RWPE1 (cell line): ENCODE measurements at places on chromosomes 6 and 20.

DNA sequence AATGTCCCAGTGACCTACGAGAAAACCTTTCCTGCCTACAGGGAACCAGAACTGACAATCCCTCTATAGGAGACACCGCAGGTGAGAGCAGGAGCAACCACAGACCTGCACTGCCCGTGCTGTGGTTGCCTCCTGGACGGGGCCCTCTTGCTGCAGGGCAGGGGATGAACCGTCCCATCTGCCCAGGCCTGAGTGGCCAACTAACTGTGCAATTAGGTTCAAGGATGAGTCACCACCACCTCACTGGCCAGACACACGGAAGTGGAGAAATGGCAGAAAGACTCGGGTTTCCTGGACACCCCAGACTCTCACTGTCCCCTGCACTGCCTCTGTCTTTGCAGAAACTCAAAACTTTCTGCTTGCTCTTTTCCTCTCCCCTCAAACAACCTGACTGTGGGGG lies 13.8 kb upstream of the HLA-G start:
- peak; percentile 25 for DNase-seq

- DNase-seq: no peak
Observed at GRCh38 chr6:29489286-29489685, 1.5 kb upstream of the MAS1L start.

DNA sequence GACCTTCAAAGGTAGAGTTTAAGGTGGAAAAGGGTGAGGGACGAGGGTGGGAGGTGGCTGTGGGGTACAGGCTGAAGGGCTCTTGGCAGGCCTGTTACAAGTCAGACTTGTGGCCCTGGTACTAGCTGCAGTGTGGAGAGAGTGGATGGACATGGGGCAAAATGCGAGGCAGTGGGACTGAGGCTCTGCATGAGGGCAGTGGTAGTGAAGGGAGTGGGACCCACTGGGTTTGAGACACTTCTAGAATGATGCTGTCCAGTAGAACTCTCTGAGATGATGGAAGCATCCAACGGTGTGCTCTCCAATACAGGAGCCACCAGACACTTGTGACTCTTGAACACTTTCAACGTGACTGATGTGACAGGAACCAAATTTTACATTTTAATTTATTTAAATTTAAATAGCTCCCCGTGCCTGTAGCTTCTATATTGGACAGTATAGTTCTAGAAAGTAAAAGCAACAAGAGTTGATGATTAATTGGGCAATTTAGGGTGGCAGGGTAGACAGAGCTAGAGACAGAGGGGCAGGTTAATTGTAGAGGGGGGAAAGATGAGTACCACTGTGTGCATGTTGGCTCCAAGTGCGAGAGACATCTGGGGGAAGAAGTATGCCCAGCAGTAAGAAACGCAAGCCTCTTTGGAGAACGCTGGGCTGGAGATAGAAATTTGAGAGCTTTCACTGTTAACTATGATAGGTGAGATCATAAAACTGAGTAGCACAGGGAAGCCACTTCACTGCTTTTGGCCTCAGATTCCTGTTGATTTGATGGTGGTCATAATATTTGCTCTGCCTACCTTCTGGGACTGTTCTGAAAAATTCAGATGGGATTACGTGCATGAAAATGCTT lies 77.5 kb downstream of the TXNDC5 start:
- DNase-seq: no peak

DNA sequence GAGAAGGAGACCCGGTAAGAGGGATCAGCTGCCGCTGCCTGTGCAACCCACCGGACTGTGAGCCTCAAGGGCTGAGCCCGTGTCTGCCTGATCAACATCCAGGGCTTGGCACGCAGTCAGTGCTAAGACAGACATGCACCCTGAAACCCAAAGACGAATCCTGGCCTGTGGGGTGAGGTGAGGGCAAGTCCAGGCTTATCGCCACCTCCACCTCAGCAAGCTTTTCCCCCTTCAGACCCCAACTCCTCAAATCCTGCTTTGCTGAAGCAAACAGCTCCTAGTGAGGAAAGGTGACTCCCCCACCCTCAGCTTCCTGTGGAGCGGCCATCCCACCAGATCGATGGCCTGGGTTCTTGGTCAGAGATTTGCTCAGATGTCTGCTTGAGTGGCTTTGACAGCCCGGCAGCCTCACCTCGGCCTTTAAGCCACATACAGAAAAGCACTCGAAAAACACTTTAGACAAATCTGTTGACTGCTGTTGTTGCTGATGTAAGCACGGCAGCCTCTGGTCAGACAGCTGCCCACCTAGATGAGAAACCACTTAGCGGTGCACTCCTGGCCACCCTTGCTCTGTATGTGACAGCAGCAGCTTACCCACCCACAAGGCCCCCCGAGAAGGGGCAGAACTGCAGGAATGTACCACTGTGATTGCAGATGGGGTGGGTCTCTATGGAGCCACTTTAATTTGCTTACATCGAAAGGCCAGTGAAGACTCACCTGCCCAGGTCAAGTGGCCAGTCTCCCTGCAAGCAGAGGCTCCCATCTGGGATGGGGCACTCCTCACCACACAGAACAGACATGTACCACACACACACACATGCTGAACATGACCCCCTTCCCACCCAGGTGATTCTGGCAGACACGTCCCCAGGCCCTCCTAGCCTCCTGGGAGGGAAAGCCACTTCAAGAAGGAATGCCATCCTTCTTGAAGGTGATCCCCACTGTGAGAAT lies 14.8 kb downstream of the MTCH1 start:
- no peak for DNase-seq

DNA sequence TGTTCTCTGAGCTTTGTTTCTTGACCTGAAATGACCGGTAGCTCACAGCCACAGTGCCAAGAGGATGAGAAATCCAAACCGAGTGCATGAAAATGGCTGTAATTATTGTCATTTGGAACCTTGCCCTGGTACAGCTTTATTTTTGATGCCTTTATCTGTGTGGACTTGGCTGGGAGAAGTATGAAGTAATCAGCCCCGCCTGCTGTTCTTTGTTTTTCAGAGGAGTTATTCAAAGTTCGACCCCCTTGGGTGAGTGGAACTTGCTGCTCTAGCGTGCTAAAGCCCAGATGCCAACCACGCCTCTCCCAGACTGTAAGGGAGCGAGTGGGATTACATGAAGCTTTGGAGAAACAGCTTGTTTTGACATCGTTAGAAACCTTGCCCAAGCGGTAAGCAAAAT lies 48.3 kb downstream of the ECT2L start:
- DNase-seq: no peak

GRCh38 chr6:38510205-38510604 lies 129.5 kb downstream of the BTBD9 start:
- DNase-seq: no peak

GRCh38 chr6:107102414-107102805 lies 12.9 kb downstream of the BEND3 start:
- no peak for DNase-seq

- no peak for DNase-seq
Observed at GRCh38 chr6:107750176-107750797, 73.8 kb downstream of the SCML4 start.

DNA sequence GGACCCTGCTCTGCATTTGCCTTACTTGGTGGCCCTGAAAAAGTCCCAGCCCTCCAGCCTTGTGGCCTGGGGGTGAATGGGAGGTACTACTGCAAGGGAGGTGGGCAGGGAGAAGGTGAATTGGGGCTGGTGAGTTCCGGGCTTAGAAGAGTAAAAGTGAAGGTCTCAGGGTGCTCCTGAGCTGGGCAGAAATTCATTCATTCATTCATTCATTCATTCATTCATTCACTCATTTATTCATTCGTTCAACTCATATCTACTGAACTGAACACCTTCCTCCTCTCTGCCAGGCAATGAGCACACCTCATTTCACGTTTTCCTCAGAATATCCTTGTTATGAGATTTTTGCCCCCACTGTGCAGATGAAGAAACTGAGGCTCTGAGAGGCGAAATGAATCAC lies 6.7 kb upstream of the DLGAP4 start:
- no peak for DNase-seq

DNA sequence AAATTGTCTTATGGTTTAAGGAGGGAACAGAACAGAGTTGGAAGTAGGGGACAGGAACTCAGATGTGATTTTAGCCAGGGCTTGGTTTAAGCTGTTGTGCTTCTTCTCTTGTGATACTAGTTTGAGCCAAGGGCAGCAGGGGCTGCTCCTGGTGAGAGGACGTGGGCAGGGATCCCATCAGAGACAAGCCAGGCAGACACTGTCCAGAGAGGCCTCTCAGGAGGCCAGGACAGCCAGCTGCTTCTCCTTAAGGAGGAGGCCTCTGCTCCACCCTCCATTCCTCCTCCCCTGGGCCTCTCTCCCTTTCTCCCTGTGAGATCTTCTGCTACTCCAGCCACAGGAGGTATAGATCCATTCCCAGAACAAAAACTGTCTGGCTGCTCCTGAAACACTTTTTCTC lies 108.4 kb upstream of the MLN start:
- DNase-seq: no peak

GRCh38 chr6:111672761-111673450 lies 67.2 kb upstream of the TRAF3IP2 start:
- no peak for DNase-seq

GRCh38 chr6:85124472-85125354 lies 325.2 kb upstream of the NT5E start:
- DNase-seq: no peak

- no peak for DNase-seq
Observed at GRCh38 chr6:151300267-151300991, 60.7 kb downstream of the AKAP12 start.

DNA sequence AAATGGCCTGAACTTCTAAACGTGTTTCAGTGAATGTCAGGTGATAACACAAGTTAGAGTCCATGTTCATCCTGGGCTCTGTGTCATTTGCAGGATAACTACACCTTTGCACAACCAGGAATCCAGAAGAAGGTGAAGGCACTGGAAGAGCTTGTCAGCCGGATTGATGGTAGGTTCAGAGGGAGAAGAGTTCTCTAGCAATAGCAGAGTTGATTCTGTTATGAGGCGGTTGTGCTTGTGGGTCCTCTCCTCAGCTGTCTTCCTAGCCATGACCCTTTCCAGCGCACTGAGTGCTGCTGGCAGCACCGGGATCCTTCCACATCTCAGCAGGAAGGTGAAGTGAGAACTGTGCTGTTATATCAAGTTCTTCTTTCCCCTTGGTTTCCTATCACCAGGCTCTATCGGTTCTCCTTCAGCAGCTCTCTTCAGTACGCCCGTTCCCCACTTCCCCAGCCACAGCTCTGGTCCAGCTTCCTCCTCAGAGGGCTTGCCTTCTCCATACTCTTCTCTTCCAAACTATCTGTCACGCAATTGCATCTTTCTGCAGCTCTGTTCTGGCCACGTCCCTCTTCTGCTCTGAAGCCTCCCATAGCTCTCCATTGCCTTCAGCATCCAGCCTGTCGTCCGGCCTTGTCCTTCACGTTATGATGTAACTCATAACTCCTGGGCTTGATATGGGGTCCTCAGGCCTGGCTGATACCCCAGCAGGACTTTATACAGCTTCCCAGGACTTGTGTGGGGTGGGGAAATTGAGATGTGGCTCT lies 39.9 kb upstream of the RNF8 start:
- DNase-seq: no peak

GRCh38 chr20:19538556-19538955 lies 219.5 kb upstream of the RIN2 start:
- no peak for DNase-seq

GRCh38 chr20:39019805-39020325 lies 57.7 kb downstream of the DHX35 start:
- DNase-seq: no peak

- DNase-seq: no peak
Observed at GRCh38 chr20:40931410-40932044, 97.1 kb upstream of the TOP1 start.

GRCh38 chr20:12264711-12265110 lies 347.0 kb downstream of the BTBD3 start:
- DNase-seq: no peak

GRCh38 chr6:75402296-75402695 lies 91.3 kb downstream of the FILIP1 start:
- DNase-seq: no peak

GRCh38 chr6:33957892-33958525 lies 154.2 kb upstream of the MLN start:
- DNase-seq: no peak

DNA sequence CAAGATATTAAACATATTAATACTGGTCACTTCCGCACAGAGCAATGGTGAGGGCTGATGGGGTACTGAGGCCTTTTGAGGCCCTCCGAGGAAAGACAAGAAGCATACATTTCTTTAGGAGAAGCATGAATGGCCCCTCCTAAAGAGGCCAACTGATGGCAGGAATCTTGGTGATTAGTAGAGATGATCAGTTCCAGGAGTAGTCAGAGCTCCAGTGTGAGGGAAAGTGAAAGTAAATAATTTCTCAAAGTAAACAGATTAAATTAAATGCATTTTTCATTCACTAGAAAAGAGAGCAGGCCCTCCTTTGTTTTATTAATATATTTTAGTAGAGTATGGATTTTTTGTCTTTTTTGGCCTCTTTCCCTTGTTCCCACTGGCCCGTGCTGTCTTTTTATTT lies 38.2 kb downstream of the NOX3 start:
- peak; percentile 9 for DNase-seq

GRCh38 chr6:31567531-31568370 lies 4.3 kb upstream of the LTA start:
- no peak for DNase-seq

- DNase-seq: no peak
Observed at GRCh38 chr6:157556671-157557430, 175.9 kb downstream of the ZDHHC14 start.

DNA sequence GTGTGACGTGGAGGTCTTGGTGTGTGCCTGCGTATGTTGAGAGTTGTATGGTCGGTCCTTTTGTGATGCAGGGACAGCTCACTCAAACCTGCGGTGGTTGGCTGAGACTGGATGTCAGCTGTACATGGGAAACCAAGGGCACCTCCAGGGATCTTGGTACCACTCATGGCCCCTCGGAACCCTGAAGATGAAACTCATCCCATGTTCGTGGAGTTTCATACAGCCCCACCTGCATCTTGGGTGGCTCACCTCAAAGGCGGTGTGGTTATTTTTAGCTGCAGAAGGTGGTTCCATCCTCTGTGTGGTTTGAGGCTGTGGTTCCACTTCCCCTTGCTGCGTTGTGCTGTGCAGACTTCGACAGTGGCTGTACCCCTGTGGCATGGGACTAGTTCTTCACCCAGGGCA lies 52.6 kb upstream of the SLC22A1 start:
- DNase-seq: no peak

DNA sequence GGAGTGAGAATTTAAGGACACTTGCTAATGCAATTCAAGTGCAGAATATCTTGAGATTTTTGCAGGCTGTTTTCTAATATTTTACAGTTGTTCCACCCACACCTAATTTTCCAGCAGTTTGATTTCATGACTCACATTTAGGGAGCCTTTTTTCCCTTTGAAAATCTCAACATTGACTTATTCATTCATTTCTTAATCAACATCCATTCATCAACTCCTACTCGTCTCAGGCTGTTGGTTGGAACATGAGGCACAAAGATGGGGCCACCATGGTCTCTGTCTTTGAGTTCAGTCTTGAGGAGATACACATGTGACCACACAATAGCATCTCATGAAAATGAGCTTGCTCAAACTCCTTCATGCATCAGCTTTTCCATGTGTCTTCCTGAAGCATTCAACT lies 135.6 kb downstream of the UNC5CL start:
- DNase-seq: no peak
